HFF-Myc (cell line): ENCODE measurements at places on chromosomes 2 and 18.

GRCh38 chr2:241931976-241932898 is 62.7 kb downstream of the RTP5 start:
- no peak for DNase-seq

DNA sequence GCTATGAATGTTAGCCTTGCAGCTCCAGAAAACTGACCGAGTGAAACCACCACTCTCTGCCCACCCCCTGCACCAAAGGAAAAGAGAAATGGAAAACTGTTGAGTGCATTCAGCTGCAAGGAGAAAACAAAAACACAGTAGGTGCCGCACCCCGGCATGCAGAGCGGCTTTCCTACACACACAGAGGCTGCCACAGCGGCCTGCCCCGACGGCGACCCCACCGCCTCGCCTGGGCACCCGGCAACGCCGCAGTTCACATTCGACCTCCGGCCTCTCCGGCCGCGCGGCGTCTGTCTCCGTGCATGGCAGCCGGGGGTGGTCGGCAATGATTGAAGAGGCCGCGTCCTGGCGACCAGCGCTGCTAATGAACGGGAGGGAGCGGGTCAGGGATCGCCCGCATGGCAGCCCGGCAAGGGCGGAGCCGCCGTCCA is 417.1 kb upstream of the SALL3 start:
- DNase-seq: no peak

DNA sequence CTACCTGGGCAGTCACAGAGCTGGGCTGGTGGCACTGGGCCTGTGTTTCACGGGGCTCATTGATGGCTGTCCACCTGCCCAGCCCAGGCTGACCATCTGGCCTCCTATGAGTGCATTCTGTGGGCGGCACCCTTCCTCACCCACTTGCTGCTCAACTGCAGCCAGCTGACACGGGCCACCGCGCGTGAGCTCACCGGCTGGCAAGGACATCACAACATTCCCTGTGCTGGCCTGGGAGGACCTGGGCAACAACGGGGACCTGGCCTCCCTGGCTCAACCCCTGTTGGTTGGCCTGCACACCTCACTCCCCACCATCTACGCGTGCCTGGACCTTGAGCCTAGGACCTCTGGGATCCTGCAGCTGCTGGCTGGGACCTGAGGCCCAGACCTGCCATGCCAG is 98.2 kb upstream of the DTNA start:
- DNase-seq: no peak

DNA sequence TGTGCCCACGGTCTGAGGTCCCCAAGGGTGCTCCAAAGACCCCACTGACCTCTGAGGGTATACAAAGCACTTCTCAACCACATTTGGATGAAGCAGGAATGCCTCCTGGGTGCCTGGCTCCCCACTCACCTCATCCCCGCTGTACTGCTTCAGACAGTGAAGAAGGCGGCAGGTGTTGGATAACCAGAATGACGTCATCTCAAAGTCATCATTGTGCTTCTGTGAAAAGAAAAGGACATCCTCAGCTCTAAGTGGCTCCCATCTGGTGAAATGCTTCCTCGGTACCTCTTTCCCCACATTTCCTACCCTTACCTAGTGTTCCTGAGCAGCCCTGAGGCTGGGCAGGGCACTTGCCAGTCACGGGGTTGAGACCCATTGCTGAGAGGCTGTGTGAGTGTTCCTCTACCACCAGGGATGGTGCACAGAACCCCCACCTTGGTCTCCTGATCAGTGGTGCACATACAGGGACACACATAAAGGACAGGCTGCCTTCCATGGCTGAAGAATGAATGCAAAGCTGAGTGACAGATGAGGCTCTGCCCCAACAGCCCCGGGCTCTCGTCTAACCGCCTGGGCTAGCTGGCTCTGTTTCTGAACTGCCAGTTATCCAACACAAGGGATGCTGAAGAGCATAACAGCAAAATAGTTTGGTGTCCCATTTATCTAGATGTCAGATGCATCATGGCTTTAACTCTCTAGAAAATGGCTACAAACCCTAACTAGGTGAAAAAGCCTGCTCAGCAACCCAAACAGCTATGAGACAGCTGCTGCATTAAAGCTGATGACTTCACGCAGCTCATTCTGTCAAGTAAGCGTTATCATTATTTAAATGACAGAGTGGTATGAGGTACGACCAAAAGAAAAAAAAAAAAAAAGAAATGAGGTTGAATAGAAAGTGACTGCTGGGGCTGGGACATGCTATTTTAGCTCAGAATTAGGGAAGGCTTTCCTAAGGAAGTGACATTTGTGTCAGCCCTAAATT is 28.2 kb upstream of the ACAA2 start:
- DNase-seq: no peak

DNA sequence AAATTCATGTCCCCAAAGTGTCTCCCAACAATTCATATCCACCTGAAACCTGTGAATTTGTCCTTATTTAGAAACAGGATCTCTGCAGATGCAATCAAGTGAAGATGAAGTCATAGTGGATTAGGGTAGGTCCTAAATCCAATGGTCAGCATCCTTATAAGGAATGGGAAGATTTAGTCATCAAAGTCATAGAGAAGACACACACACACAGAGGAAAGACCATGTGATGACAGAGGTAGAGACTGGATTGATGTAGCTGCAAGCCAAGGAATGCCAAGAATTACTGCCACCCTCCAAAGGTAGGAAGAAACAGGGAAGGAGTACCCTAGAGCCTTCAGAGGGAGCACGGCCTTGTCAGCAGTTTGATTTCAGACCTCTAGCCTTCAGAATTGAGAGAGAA is 17.7 kb downstream of the ADD2 start:
- no peak for DNase-seq
